Heart left ventricle (tissue), 16 donors: ENCODE measurements at places on chromosomes 6 and 20. TPM values are rescaled to one million over a fixed set of nuclear protein-coding genes. Genes with fewer than 3 reads are reported as not detected.

AARS2 gene
- total RNA-seq, result 7.3 TPM

PRICKLE4 gene
- 2.1 TPM for total RNA-seq

FGD2 gene
- 13.9 TPM for total RNA-seq

DNA sequence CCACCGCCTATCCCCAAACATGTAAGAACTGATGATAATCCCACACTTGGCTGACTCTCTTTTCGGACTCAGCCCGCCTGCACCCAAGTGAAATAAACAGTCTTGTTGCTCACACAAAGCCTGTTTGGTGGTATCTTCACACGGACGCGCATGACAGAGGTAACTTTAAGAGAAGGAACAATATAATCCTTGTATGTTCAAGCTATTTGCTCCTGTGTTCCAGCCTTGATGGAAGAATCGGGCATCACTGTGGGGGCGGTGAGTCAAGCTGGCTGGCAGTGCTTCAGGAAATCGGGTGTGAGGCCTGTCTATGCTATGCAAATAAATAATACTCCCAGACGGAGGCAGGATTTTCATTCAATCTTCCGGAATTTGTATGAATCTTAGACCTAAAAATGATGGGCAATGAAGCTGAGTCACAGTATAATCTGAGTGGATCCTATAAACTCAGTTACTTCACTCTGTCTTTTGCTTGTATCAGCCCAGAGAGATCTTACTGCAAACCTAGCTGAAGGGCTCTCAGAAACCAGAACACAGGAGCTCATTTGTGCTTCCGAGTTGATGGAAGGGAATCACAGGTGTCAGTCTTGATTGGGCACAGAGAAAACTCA, 45.2 kb upstream of the NT5E start:
- H3K4me1 ChIP-seq, result peaks cover 16% of the 10 kb centered on the region
- H3K27me3 ChIP-seq, result no peaks in the 10 kb centered on the region
- H3K36me3 ChIP-seq, result no peaks in the 10 kb centered on the region
- no peak overlapping the region for H3K27ac ChIP-seq

DNA sequence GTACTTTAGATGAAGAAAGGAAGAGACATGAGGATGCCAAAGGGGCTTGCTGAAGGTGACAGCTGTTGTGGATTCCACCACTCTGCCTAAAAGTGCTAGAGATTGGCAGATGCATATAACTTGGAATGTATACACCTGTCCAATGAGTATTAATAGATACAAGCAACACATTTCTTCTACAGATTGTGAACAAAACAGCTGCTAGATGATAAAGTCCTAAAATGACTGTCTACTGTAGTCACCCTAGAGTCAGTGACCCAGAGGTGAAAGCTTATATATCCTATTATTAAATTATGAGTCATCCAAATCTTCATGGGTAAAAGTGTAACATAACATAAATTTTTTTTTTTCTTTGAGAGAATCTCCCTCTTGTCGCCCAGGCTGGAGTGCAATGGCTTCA, 5.2 kb downstream of the RNF217 start:
- no peak for DNase-seq
- H3K4me3 ChIP-seq, result no peak overlapping the region
- H3K4me1 ChIP-seq, result peaks cover 13% of the 10 kb centered on the region

DNA sequence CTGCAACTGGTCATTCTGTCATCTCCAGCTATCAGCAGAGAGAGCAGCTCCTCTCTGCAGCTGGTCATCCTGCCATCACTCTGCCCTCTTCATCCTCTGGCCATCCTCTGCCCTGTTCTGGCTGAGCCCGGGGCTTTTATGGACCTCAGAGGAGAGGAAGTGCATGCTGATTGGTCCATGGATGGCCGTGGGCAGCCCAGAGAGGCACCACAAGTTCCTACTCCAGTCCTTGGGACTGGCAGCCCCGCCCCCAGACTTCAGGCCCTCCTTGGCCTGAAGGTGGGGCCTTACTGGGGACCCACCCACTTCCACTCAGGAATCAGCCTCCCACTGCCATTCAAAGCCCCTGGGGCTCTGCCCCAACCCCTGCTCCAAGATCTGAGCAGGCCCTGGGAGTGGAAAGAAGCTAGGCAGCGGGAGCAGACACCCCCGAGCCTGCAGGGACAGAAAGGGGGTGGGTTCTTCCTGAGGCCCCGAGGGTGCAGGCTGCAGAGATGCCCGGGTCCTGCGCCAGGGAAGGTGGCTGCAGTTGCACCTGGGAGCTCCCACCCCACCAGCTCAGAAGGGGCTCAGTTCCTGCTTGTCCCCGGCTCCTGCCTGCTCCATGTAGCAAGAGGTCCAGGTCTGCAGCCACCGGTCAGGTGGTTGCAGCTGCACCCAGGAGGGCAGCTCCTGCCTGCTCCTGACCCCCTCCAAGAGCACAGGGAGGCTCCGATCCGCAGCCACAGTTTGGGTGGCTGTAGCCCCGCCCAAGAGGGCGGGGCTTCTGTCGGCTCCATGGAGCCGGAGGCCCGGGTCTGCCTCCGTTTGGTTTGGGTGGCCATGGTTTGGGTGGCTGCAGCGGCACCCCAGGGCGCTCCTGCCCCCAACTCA, 34.1 kb upstream of the HMGA1 start:
- no peak overlapping the region for H3K27ac ChIP-seq
- no peaks in the 10 kb centered on the region for H3K4me1 ChIP-seq
- no peak overlapping the region for H3K4me3 ChIP-seq
- no peaks in the 10 kb centered on the region for H3K36me3 ChIP-seq
- no peaks in the 10 kb centered on the region for H3K27me3 ChIP-seq

DNA sequence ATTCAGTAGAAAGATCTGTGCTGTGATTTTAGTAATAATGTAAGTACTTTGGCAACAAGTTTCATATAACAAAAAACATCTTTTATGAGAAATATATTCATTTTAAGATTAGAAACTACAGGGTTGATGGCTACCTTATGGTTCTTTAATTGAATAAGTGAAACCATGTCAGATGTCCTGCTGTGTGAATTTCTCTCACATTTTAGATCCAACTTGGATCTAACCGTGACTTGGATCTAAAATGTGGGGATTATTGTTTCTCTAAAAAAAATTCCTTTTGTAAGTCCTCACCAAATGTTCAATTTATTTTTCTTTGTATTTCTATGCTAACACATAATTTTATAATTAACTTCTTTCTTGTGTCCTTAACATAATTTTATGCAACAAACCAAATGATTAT, 30.4 kb downstream of the ZC2HC1B start:
- no peaks in the 10 kb centered on the region for H3K4me1 ChIP-seq
- no peak overlapping the region for H3K4me3 ChIP-seq
- no peak for DNase-seq
- H3K36me3 ChIP-seq, result no peaks in the 10 kb centered on the region

- no peaks in the 10 kb centered on the region for H3K36me3 ChIP-seq
- H3K27me3 ChIP-seq, result no peaks in the 10 kb centered on the region
- no peaks in the 10 kb centered on the region for H3K4me1 ChIP-seq
These were observed 30.0 kb upstream of the PAQR8 start for GRCh38 chr6:52331793-52332457.

DNA sequence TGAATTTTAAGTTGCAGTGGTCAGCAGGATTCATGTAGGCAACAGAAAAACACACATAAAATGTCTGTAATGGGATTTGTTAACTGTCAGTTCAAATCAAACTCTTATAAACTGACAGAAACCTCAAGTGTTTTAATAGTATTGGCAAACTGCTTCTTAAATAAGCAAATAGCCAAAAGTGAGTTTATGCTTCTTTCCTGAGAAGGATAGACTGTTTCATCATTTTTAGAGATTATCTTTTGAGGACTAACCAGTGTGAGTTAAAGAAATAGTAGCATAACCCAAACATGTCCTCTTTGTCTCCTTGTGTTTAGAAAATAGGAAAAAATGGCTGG, 68.0 kb downstream of the AIG1 start:
- no peak overlapping the region for H3K27ac ChIP-seq
- no peak for DNase-seq
- no peak overlapping the region for H3K4me3 ChIP-seq
- no peaks in the 10 kb centered on the region for H3K36me3 ChIP-seq
- no peaks in the 10 kb centered on the region for H3K4me1 ChIP-seq

DNA sequence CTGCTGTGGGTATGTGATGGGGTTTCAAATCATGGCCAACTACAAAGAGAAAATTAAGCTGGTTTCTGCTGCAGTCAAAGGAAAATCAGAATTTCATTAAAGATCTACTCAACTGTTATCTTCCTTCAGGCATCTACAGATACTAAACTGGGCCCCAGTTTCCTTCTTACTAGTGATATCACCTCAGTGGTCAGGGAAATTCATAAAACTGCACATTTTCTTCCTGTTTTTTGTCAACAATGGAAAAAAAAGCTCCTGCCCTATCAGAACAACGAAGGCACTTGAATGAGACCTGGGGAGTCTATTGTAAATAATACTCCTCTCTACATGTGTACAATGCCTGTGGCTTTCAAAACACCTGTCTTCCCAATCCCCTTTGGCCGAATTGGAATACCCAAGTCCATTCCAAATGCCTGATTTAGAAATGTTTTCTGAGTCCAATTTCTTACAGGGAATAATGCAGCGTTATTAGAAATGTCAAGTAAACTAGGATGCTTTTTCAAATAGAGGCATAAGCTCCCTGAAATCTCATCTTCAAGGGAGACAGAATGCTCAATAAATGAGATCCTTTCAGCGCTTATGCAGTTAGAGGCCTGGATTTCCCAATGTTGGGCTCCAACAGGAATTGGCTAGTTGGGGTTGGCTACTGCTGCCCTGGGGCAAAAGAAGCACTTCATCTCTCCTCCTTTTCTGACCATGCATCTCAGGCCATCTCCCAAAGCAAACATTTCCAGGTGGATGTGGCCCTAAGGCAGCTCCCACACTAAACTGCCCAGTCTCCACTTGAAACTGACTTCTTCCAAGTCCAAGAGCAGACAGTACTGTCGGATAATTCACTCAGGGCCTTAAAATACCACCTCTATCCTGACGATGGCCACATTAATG, 143.3 kb downstream of the NFATC2 start:
- H3K4me1 ChIP-seq, result peaks cover 39% of the 10 kb centered on the region
- no peak overlapping the region for H3K4me3 ChIP-seq
- H3K27ac ChIP-seq, result no peak overlapping the region
- no peak for DNase-seq

GRCh38 chr6:133051240-133051639, 189.9 kb upstream of the EYA4 start:
- no peak overlapping the region for H3K4me3 ChIP-seq
- no peaks in the 10 kb centered on the region for H3K27me3 ChIP-seq
- H3K27ac ChIP-seq, result no peak overlapping the region
- H3K36me3 ChIP-seq, result no peaks in the 10 kb centered on the region
- DNase-seq, result no peak
- H3K4me1 ChIP-seq, result peaks cover 7% of the 10 kb centered on the region

DNA sequence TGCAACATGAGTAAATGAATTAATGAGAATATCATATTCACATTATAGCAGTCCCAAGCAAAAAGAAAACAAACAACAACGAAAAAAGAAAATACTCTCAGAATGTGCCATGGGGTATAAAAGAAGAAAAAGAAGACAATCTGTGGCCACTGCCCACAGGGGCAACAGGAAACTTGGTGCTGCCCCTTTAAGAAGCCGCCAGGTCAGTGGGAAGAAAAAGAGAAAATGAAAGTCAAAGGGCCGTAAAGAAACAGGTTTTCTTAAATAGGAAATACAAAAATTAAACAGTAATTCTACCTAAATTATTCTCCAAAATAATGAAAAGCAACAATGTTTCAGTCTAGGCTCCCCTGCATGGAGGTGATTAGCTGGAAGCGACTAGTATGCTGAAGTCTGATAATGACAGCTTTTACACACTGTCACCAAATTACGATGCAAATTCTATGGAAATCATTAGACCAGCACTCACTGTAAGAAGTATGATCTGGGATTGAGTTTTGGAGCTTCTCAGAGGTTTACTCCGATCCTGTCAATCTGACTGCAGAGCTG, 23.6 kb downstream of the GMDS start:
- H3K27me3 ChIP-seq, result no peaks in the 10 kb centered on the region
- H3K27ac ChIP-seq, result peak overlapping the region; percentile 64
- H3K36me3 ChIP-seq, result no peaks in the 10 kb centered on the region

DNA sequence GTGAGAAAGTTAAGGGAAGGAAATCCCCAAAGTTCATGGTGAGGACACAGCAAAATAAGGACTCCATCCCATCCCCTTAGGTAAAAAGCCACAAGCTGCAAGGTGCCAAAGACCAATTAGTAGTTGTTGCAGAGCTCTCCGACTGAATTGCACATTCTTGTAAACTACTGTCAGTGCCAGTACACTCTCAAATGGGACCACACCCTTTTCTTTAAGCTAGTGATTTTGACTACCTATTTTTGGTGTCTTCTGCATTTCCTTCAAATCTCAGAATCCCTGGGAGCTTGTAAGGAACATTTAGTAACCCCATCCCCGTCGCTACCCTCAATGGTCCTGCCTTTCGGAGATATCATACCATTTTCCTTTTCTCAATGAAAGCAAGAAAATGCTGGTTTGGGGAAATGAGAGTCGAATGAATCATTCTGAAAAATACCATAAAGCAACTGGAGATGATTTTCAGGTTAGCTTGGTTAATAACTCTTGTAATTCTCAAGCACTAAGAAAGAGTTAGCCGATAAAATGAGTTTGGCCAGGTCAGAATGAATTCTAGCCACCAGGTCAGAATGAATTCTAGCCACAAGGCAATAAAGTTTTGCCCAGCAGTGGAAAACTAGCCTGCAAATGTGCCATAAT, 5.2 kb upstream of the HMGN3 start:
- H3K27ac ChIP-seq, result no peak overlapping the region
- H3K36me3 ChIP-seq, result no peaks in the 10 kb centered on the region
- DNase-seq, result no peak
- H3K27me3 ChIP-seq, result no peaks in the 10 kb centered on the region

DNA sequence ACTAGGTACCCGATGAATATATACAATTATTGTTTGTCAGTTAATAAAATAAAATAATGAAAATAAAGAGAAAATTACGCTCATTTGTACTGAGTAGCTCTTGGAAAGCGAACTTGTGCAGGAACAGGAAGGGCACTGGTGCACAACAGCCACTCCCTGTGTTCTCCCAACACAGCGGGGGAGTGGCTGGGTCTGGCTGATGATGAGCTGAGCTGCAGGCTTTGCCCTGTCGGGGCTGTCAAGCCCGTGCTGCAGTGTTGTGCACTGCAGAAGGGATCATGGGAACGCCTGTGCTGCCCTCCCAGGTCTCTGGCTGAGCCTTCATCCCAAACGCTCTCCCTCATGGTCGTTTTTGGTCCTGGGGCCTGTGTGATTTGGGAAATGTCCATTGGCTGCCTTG, 131.7 kb upstream of the MAP3K4 start:
- no peaks in the 10 kb centered on the region for H3K36me3 ChIP-seq
- no peaks in the 10 kb centered on the region for H3K4me1 ChIP-seq
- no peak overlapping the region for H3K4me3 ChIP-seq
- H3K27ac ChIP-seq, result no peak overlapping the region

DNA sequence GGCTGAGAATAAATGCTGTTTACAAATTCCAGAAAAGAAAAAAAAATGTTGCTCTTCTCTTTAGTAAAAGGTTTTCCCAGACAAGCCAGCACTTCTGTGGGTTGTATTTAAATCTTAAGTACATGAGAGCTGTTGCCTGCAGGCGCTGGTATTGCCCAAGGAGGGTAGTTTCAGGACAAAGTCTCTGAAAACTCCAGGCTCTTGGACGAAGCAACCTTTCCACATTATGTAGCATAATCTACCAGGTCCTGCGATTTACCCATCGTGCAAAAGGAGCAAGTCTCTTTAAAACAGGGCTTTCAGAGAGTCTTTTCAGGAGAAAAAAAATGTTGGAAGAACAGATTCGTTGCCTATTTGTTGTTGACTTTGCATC, 65.6 kb downstream of the PLG start:
- no peaks in the 10 kb centered on the region for H3K36me3 ChIP-seq
- no peak overlapping the region for H3K27ac ChIP-seq
- H3K4me1 ChIP-seq, result no peaks in the 10 kb centered on the region
- H3K27me3 ChIP-seq, result no peaks in the 10 kb centered on the region
